ENCODE measurements at places on chromosomes 6 and 20.

GRCh38 chr20:859751-860231, 26.3 kb downstream of the FAM110A start:
- no peak for DNase-seq

- no peak for DNase-seq
These were observed 136.6 kb downstream of the COL9A1 start for GRCh38 chr6:70166088-70166958.

DNA sequence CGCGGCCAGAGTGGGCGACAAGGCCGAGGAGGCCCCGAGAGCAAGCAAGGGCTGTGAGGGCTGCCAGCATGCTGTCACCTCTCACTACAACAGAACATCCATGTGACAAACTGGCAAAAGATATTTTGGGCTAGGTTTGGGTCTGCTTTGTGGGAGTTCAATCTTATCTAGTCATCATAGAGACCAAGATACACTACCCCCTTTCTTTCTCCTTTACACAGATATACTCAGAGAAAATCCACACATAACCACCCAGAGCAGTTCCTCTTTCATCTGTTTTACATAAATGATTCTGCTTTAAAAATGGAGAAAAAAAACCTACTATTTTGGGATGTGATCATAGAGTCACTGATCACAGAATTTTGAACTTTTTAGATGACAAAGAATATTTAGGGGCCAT, 16.8 kb downstream of the SOX4 start:
- DNase-seq = no peak

GRCh38 chr6:4342407-4343137, 207.2 kb upstream of the ECI2 start:
- no peak for DNase-seq

GRCh38 chr6:40529919-40530318, 57.2 kb downstream of the LRFN2 start:
- DNase-seq = no peak

DNA sequence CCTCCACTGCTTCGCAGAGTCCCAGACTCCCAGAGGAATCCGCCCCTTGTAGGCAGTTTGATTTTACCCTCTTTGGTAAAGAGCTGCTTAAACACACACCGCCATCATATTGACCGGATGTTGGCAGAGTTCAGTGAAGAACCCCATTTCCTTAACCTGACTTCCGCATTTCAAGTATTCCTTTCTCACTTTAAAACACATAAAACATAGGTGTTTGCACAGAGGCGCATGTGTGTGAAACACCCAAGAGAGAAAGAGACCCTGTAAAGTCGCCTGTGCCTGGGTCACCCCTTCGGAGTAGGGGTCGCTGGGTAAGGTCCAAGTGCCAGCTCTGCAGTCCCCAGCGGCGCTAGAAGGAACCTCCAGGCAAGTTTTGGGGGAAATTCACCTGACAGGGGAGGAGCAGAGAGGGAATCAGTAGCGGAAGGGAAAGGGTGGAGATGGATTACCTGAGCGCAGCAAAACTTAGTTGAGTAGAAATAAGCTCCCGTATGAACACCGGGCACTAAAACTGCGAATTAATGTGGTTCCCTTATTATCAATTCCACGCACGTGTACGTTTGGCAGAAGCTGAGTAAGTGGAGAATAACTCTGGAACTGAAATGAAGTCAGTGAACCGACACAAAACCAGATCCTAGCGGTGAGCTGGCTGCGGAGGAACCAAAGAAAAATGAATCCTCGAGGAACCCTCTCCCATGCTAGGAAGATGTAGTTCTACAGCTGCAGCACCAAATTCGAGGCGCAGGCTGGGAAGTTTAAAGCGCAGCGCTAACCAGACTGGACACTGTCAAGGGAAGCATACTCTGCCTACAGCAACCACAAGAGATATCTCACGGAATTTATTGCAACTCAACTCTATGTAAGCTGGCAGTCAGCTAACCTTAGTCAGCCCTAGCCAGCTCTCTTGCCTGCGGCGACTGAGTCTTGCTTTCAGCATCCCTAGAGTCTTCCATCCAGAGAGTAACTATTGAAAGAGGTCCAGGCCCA, 3.5 kb upstream of the HTR1B start:
- no peak for DNase-seq

All from HS-5 (cell line).